LHCN-M2 (cell line): ENCODE measurements at places on chromosomes 1 and 21. TPM values are rescaled to one million over a fixed set of nuclear protein-coding genes. Genes with fewer than 3 reads are reported as not detected.

- peak; percentile 71 for DNase-seq
Observed at GRCh38 chr1:27600498-27601175, 3.3 kb downstream of the AHDC1 start.

DNA sequence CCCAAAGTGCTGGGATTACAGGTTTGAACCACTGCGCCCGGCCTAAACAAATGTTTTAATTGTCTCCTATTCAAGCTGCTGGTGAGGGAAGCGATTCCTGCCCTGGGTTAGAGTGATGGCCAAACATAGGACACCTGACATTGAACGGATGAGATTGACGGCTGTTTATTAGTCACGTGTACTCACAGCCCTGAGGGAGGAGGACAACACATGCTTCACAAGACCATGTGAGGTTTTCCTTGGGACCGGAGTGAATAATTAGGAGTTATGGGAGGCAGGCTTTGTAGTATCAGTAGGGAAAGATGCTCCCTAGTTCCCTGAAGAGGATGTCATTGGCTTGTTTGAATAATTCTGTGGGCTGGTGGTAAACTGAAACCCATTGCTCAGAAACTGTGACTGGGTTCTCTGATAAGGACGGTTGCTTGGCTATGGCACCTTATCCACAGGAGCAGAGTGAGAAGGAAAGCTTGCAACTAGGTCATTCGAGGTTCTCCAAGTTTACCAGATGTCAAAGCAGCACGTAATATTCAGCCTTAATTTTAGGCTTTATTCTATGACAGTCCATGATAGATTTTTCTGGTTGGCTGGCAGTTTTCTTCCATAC lies 245.8 kb downstream of the PLA2G4A start:
- DNase-seq: no peak

DNA sequence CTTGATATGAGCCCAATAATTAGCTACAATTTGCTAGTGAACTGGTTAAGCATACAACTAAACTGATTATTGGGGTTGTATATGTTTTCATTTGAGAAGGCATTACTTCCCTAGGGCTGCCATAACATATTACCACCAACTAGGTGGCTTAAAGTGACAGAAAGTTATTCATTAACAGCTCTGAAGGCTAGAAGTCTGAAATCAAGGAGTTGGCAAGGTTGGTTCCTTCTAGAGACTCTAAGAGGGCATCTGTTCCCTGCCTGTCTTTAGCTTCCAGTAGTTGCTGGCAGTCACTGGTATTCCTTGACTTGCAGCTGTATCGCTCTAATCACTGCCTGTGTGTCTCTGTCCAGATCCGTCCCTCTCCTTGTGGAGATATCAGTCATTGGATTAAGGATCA lies 86.3 kb downstream of the LHX9 start:
- DNase-seq: no peak

GRCh38 chr1:152582647-152583046 lies 2.3 kb upstream of the LCE3D start:
- DNase-seq: peak; percentile 79

- DNase-seq: peak; percentile 48
Observed at GRCh38 chr1:201042779-201043461, 19.4 kb upstream of the KIF21B start.

The OR6K3 gene
- not detected in 2 replicates for total RNA-seq

The TTLL7 gene
- 21.3 and 28.2 TPM in 2 replicates for total RNA-seq

The CFHR5 gene
- not detected in 2 replicates for total RNA-seq

The PTPN7 gene
- not detected in 2 replicates for total RNA-seq

The HSPG2 gene
- total RNA-seq: 106 and 143 TPM in 2 replicates

The ASCL5 gene
- total RNA-seq: not detected in 2 replicates
